Fibroblast of villous mesenchyme (primary cell): ENCODE measurements at places on chromosomes 16 and 17. TPM values are rescaled to one million over a fixed set of nuclear protein-coding genes. Genes with fewer than 3 reads are reported as not detected.

Gene TNFRSF17
- not detected in 2 replicates for total RNA-seq

Gene STARD3
- 23.7 and 42.5 TPM in 2 replicates for total RNA-seq

Gene RUNDC3A
- under 0.01 TPM in 1 of 2 replicates, not detected in the other for total RNA-seq

Gene C17orf113
- under 0.01 and 0.32 TPM in 2 replicates for total RNA-seq

Gene CDH8
- 0.32 TPM in 1 of 2 replicates, not detected in the other for total RNA-seq

Gene KRT36
- total RNA-seq, result under 0.01 TPM in 2 replicates

Gene SLC9A5
- total RNA-seq, result 1.9 and 2.2 TPM in 2 replicates

Gene SLC16A6
- 1.6 and 2.2 TPM in 2 replicates for total RNA-seq

Gene GRB7
- 0.97 and 1.3 TPM in 2 replicates for total RNA-seq

Gene NPIPA2
- total RNA-seq, result 0.32 and 0.43 TPM in 2 replicates

Gene LGALS9B
- not detected in 2 replicates for total RNA-seq
